ENCODE measurements at places on chromosomes 7 and 10.
A peak's percentile ranks its signal among the peaks of the same experiment; 100 is the strongest.

DNA sequence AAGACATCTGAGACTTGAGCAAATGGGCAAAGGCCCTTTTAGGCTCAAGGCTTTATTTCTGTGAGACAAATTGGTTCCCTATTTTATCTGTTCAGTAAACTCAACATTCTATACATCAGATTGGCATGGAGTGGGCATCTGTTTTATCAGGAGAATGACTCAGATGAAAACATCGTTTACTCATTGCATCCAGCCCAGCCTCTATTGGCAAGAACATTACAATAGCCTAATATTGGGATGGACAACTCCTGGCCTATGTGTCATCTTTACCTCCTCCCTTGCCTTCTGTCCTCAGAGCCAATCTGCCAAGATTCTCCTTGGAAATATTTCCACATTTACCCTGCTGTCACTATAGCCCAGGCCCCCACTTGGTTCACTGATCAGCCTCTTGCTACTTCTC is 5.5 kb upstream of the BLNK start:
- DNase-seq, result no peak

DNA sequence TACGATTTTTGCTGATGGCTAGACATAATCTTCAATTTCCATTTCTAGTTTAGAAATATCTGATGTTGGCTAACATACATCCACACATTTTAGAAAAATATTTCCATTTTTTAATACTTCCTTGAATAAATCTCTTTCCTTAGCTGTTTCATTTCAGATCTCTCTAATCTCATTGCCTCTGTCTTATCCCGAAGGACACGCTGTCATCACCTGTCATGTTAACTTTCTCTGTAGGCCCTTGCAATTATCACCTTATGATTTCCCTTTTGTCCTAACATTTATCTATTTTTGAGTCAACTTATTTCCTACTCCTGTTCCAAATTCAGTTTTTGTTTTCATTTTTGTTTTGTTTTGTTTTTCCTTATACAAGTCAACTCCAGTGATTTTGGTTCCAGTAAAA is 173.1 kb upstream of the POM121L12 start:
- DNase-seq, result no peak

DNA sequence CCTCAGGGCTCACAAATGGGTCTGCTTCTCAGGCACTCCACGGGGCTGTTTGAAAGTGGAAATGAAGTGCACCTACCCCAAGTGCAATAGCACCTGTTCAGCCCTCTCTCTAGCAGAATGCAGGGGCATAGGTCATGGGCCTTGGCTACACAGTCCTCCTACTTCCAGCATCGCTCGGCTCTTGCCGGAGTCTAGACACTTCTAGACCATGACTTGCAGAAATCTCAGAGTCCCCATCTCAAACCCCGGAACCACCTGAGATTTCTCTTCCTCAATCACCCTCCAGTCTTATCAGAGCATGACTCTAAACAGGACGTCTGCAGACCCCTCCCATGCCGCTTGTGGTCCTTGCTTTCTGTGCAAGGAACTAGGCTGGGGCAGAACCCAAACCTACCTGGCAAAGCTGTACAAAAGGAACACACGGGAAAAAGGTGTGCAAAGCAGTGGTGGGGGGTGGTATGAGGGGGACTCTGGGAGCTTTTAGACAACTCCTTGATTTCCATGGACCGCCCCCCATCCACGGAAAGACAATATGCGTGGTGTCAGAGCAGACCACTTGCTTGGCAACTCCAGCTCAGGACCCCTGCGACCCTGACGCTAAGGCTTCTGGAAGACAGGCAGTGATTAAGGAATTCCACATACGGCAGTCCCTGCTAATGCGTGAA is 13.8 kb downstream of the TMEM273 start:
- no peak for DNase-seq

DNA sequence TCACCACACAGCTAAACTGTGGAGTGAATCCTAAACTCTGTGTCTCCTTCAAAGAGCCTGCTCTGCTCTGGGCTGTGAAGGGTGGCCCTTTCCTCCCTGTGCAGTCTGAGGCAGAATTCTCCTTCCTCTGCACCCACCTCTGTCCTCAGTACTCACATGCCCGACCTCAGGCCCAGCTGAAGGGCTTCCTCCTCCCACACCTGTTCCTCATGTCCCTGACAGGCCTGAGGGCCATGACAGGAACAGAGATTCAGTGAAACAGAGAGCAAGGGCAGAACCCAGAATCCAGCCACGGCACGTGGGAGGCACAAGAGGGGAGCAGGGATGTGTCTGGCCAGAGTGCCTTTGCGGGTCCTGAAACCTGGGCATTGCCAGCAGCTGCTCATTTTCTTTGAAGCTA is 13.9 kb downstream of the CREB3L2 start:
- DNase-seq, result no peak

DNA sequence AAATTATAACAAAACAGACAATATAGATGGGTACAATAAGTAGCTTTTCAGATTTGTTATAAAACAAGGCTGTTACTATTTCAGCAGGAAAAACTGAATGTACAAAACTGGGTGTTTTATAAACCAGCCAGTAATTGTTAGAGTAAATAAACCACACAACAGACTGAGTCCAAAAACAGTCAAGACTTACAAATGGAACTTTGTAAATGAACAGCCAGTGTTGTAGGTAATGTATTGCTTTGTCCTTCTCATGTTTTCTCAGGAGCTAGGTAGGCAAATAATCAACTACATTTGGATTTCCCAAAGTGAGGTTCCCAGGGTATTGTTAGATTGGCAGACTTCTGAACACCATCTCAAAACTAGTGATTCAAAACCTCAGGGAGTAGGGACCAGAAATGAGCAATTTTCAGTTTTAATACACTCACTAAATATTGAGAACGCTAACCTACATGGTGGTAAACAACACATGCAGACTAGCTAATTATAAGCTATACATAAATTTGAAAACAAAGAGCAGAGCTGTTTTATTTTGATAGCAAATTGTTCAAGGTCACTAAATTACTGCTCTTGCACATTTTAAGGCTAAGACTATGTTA is 36.2 kb downstream of the HERPUD2 start:
- no peak for DNase-seq

- DNase-seq, result peak; percentile 48
Observed at GRCh38 chr7:134804351-134804750, 24.9 kb downstream of the CALD1 start.

- no peak for DNase-seq
Observed at GRCh38 chr10:85618841-85619240, 747.8 kb downstream of the GRID1 start.

DNA sequence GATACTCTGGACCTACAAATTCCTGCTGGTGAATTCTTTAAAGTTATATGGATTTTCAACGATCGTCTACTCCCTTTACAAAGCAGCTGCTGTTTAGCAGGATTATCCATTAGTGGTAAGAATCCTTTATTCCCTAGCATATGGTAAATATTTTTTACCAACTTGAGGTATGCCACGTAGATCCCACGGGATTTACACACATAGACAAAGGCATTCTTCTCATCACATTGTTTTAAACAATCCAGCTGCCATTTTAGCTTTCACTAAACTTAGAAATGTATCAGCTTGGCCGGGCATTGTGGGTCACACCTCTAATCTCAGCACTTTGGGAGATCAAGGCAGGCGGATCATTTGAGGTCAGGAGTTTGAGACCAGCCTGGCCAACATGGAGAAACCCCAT is 148.0 kb upstream of the SH2B2 start:
- DNase-seq, result no peak

DNA sequence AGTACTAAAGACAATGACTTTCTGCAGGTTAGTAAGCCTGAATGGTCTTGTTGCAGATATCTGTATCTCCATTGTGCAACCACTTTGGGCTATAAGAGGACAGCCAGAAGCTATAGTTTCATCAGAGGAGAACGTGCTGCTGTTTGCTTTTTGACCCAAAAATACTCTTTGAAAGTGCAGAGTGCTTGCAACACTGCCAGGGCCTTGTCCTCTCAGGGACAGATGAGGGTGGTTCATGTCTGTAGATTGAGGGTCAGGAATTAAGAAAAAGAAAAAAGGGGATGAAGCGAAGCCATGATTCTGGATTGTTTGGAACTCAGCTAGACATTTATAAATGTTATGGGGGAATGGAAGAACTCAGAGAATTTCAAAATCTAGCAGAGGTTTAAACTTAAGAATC is 212.5 kb downstream of the SEC23IP start:
- no peak for DNase-seq

DNA sequence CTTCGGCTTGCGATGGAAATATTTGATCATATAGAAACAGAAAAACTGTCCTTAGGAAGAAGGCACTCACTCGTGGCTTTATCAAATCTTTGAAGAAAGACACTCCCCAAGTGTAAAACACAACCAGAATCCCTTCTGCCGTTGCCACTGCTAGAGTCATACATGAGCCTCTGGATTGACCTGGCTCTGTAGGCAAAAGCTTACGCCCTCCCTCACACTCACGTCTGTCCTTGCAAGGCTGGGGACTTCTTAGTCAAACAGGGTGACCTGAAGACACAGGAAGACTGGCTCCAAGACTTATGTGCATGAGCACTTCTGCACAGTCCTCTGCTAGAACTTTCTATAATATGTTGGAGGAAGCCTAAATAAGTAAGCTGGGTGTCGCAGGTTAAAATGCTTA is 135.4 kb upstream of the MDFIC start:
- no peak for DNase-seq

- peak; percentile 1 for DNase-seq
Observed at GRCh38 chr7:67692425-67692824, 695.8 kb downstream of the TYW1 start.

DNA sequence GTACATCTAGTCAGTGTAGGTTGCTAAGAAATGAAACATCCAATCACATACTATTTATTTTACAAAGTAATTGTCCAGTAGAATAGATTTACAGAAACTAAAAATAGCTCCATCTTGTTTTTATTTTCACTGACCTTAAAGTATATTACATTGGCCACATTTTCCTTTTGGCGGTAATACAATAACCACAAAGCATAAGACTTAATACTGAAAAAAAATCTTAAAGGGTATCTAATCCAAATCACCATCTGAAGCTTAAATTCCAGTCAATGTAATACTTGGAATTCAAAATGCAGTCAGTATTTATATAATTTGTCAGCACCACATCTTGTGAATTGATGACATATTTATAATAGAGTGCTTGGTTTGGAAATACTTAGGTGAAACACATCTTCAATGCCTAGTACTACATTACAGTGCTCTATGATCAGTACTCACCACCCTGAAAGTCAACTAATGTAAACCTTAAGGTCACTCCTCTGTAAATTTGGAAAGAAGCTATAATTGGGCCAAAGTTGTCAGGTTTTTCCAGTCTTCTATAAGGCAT is 8.9 kb downstream of the ANKMY2 start:
- DNase-seq, result no peak

DNA sequence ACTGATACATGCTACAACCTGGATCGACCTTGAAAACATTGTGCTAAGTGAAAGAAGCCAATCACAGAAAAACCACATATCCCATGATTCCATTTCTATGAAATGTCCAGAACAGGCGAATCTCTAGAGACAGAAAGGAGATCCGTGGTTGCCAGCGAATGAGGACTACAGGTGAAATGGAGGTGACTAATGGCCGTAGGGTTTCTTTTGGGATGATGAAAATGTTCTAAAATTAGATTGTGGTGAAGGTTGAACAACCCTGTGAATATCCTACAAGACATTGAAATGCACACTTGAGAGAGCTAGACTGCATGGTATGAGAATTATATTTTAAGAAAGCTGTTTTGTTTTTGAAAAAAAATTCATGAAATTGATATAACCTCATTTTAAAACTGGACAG is 188.5 kb upstream of the PLXNA4 start:
- DNase-seq, result no peak

GRCh38 chr7:13912715-13913278 is 76.7 kb downstream of the ETV1 start:
- DNase-seq, result no peak

GRCh38 chr10:59872892-59873463 is 33.4 kb downstream of the CCDC6 start:
- DNase-seq, result peak; percentile 84

DNA sequence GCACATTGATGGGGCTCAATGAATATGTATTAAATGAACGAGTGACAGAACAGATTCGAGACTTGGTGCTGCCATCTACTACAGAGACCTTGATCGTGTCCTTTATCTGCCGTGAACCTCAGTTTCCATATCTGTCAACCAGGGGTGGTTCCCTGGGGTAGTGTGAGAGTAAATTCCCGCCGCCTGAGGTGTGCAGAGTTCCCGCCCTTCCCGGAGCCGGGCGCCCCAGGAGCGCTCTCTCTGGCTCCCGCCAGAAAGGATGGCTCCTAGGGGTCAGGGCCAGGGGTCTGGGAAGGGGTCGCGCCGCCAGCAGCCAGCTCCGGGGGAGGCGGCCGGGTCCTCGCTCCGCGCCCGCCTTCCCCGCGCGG is 333 bp upstream of the PLCE1 start:
- DNase-seq, result no peak

GRCh38 chr10:83835945-83836745 is 303.2 kb upstream of the GHITM start:
- DNase-seq, result no peak

GRCh38 chr7:35261041-35261440 is 7.1 kb upstream of the TBX20 start:
- DNase-seq, result no peak

GRCh38 chr10:66803174-66803573 is 122.7 kb upstream of the LRRTM3 start:
- no peak for DNase-seq

GRCh38 chr7:45881759-45882464 is 6.4 kb upstream of the IGFBP1 start:
- peak; percentile 89 for DNase-seq

- no peak for DNase-seq
Observed at GRCh38 chr10:67140641-67141040, 214.8 kb downstream of the LRRTM3 start.

DNA sequence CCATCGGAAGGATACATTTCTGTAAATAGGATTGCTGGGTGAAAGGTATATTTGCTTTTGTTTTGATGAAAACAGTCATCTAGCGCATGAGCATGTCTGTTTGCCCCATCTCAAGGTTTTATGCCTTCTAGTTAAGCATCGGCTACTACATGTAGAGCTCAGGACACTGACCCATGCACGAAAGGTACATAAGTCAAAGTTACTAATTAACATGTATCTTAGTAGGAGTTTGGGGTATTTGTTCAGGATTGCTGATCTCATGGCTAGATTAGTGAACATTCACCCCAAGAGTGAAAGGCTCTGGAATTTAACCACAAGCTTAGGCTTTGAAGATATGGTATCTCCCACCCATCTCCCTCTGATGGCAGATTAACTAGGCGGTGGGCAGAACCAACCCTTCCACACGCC is 91.5 kb downstream of the RBM20 start:
- DNase-seq, result no peak

GRCh38 chr10:86586516-86586915 is 64.9 kb upstream of the WAPL start:
- DNase-seq, result no peak

DNA sequence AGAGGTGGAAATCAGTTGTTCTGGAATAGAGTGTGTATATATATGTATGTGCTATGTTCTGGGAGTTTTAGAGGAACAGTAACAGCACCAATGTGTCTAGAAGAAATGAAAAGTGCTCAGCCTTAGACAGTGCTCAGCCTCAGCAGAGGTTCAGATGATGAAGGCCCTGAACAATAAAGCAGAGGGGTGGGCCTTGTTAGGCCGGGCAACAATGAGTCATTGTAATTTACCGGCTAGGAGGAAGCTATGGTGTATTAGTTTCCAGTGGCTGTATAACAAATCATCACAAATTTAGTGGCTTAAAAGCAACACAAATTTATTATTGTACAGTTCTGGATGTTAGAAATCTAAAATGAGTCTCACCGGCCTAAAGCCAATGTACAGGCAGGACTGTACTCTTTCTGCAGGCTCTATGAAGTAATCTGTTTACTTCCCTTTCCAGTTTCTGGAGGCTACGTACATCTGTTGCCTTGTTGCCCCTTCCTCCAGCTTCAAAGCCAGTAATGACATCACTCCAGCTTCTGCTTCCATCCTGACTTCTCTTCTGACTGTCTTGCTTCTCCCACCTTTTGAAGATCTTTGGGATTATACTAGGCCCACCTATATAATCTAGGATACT is 84.6 kb downstream of the CH25H start:
- DNase-seq, result peak; percentile 60

Data from foreskin fibroblast (primary cell).